ENCODE measurements at places on chromosomes 12 and 14.

GRCh38 chr12:116372815-116373214 is 95.3 kb upstream of the MED13L start:
- DNase-seq, result no peak

- DNase-seq, result no peak
These were observed 24.4 kb downstream of the FBXW8 start for GRCh38 chr12:116934908-116935705.

DNA sequence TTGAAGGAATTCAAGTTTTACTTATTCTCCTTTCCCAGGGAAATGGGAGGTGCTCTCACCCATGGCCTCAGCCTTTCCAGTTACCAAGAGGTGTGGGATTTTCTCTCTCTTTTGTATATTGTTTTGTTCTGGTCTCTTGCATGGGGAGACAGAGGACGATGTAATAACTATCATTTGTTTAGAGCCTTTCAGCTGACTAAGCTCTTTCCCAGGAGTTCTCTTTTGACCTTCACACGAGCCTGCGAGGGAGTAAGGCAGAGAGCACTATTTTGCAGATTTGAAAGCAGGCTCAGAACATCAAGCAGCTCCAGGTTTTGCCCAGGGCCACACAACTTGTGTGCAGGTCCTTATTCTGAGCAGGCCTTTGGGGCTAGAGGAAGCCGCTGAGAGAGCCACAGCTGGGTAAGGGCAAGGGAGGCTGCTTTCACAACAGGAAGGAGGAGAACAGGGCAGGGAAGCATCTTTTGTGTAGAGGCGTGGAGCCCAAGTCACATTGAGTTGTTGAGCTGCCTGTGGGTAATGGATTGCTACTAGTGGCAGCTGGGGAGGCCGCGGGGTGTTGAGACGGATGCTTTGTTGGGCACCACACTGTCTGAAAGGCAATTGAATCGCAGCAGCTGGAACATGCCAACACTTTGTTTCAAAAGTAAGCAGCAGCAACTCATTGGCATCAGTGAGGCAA is 116.2 kb downstream of the PRMT8 start:
- no peak for DNase-seq

GRCh38 chr12:68342966-68343365 is 10.8 kb upstream of the MDM1 start:
- DNase-seq, result no peak

- DNase-seq, result no peak
These were observed 15.2 kb upstream of the ACTR6 start for GRCh38 chr12:100185361-100185894.

DNA sequence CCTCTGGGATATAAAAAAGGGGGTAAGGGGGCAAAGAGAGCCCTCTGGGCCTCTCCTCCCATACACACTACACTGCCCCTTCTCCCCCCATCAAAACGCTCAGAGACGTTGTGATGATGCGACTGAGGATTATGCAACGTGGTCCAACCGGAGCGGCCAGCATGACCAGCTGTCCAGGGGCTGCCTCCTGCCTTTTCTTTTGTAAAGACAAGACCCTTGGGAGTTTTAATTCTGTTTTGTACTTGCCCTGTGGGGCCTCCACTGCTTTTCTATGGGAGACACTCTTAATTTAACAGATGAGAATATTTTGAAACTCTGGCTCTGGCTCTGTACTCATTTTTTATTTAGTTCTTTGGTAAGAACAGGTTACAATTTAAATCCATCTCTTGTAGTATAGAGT is 7.2 kb downstream of the MBD6 start:
- no peak for DNase-seq

GRCh38 chr14:69625299-69626131 is 14.1 kb downstream of the SUSD6 start:
- no peak for DNase-seq

DNA sequence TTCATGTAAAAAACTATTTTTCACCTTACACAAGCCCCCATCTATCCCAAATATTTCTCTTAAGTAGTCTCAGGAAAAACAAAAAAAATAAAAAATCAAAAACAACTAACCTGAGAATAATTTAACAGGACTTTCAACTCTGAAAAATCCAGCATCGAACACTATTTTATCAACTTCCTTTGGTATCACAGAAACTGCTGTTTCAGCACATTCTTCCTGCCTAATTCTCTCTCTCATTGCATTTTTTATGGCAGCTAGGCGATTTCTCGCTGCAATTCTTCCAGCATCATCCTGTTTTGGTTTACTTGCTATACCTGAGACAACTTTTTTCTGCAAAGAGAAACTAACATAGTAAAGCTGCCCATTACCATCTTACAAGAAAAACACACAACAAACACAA is 29.4 kb downstream of the LGALS3 start:
- DNase-seq, result no peak

GRCh38 chr12:98260276-98260675 is 255.1 kb upstream of the TMPO start:
- DNase-seq, result no peak

DNA sequence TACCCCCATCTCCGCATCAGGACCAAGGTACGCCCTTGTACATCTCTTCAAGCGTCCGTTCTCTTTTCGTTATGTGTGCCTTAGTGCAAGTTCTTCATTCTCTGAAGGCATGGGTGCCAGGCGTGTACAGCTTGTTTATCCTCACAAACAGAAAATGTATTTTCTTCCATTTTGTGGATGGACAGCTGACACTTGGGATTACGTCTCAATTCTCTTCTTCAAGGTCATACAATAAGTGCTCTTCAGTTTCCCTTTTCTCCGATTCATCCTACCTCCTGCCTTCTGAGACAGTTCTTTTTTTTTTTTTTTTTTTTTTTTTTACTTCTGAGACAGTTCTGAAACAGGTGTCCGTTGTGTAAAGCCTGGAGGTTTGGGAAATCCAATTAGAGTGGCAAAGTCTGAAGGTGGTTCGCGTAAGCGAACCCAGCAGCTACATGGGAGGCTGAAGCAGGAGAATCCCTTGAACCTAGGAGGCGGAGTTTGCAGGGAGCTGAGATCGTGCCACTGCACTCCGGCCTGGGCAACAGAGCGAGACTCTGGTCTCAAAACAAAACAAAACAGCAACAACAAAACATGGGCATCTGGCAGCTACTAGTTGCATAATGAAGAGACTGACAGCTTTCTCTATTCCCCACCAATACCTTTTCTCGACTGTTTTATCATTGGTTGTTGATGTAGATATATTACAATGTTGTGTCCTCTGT is 734 bp downstream of the COX6A1 start:
- no peak for DNase-seq

DNA sequence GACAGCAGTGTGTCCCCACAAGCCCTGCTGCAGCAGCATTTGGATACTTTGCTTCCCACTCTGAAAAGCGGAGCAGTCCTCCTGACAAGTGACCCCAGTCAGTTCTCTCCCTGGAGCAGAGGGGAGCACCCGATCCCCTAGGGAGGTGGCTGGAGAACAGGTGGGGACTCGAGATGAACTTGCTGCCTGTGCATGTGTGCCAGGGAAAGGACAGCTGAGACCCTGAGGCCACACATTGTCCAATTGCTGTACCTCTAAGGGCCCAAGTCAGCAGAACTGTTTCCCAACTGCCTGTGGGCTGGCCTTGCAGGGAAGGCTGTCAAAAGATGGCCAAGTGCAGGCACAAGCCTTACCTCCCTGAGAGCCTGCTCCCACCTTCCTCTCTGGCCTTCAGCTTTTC is 55.1 kb downstream of the IFT43 start:
- no peak for DNase-seq

GRCh38 chr12:57732726-57733593 is 5.6 kb downstream of the AGAP2 start:
- no peak for DNase-seq

- DNase-seq, result no peak
These were observed 61.3 kb upstream of the CORO1C start for GRCh38 chr12:108792361-108793292.

DNA sequence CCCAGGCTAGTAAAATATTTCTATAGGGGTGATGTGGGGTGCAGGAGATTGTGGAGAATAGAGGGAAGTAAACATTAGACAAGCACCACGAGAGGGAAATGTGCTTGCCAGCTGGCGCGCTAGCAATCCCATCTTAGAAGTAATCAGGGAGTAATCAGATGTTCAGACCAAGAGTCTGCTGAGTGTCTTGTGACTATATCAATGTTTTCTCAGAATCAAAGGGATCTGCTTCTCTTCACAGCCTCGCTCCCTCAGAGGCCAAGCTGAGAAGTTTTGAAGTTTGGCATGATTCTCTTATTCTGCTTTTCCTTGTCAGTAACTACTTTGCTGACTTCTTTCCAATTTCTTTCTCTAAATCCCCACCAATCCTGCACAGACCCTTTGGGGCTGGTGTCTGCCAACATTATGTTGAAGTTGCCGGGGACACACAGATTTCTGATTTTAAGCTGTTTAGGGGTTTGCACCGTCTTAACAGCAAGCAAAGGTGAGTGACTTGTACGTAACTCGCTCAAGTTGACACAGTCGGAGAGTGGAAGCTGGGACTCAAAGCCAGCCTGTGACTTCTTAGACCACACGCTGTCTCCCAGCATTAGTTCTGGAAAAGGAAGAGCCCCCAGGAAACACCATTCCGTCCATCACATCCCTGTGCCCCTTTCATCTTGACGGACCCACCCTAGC is 22.0 kb upstream of the TSPAN9 start:
- DNase-seq, result no peak

GRCh38 chr14:34177466-34177865 is 226.6 kb upstream of the EGLN3 start:
- DNase-seq, result no peak

- no peak for DNase-seq
These were observed 7.2 kb upstream of the MAP3K9 start for GRCh38 chr14:70816525-70816924.

GRCh38 chr12:12689647-12690300 is 6.2 kb downstream of the GPR19 start:
- DNase-seq, result no peak

GRCh38 chr12:122030424-122031035 is 8.8 kb downstream of the BCL7A start:
- no peak for DNase-seq

- no peak for DNase-seq
These were observed 46.5 kb downstream of the SPATS2 start for GRCh38 chr12:49413796-49414195.

- no peak for DNase-seq
These were observed 190.1 kb upstream of the SYT1 start for GRCh38 chr12:78674311-78675090.

- no peak for DNase-seq
These were observed 7.3 kb upstream of the BATF start for GRCh38 chr14:75514673-75515628.

GRCh38 chr12:94255006-94255405 is 106.6 kb downstream of the PLXNC1 start:
- DNase-seq, result no peak

GRCh38 chr14:26448181-26448855 is 149.5 kb downstream of the NOVA1 start:
- no peak for DNase-seq

DNA sequence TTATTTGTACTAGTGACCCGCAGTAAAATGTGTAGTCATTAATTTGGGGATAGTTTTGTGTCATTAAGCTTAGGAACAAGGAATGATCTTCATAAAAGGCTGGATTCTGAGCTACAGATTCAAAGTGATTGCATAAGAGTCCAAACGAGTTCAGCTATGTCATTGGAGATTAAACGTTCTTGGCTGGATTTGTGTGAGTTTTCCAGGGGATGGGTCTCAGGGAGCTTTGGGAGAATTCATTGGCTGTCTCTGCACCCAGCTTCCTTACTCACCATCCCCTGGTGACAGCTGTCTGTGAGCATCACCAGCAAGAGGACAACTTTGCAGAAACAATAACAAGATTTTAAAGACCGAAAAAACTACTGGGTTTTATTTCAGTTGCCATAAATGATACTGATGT is 130.4 kb downstream of the DAAM1 start:
- DNase-seq, result no peak

DNA sequence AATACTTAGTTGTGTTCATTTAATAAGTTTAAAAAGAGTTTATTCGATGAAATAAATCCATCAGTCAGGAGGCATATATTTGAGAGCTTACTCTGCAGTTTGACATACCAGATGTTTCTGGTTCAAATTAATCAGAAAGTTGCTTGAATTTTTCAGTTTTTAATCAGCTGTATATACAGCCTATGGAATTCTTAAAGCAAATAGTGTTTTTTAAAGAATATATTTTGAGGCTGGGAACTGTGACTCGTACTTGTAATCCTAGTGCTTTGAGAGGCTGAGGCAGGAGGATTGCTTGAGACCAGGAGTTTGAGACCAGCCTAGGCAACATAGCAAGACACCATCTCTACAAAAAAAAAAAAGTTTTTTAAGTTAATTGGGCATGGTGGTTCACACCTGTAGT is 112.1 kb downstream of the MON2 start:
- no peak for DNase-seq

- DNase-seq, result no peak
These were observed 15.0 kb downstream of the SDSL start for GRCh38 chr12:113436993-113437728.

GRCh38 chr14:92475451-92476187 is 38.0 kb upstream of the RIN3 start:
- no peak for DNase-seq

- no peak for DNase-seq
These were observed 185.7 kb downstream of the PAX9 start for GRCh38 chr14:36847366-36847765.

DNA sequence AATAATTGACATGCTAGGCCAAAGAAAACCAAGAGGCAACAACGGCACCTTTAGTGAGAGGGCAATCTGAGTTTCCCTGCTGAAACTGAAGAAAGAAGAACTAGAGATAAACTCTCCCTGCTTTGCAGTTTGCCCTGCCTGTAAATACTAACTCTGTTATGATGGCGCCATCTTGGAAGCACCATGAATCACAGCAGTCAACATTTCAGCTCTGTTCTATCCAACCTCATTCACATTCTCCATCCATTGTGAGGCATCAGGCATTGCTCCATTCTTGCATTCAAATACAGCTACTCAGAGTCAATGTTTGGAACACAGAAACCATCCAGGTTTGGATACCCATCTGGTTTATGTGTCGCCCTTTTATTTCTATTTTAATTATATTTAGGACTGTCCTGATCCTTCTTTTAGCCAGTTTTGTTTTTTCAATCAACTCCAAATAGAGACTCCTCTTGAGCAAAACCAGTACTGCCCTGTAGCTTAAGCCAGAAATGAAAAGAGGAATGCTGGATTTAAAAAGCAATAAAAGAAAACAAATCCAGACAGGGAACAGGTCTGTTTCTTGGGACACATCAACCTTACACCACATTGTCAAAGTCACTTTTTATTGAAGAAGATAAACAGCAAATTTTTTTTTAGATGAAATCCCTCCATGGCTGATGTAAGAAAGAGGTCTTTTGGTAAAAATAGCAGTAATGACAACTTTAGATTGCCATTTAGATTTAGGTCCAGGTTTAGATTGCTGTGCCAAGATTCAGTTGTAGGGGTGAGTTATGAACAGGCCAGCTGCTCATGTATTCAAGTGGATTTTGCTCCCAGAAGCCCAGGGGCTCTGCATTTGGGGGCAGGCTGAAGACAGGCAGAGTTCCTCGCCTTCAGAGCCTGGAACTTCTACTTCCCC is 33.3 kb upstream of the PPM1A start:
- DNase-seq, result no peak

- no peak for DNase-seq
These were observed 38.5 kb upstream of the CD163 start for GRCh38 chr12:7542046-7542445.

GRCh38 chr12:103737881-103738280 is 103.2 kb downstream of the NT5DC3 start:
- DNase-seq, result no peak

Data from RWPE1 (cell line).